ENCODE measurements at places on chromosomes 12 and 14.
A peak's percentile ranks its signal among the peaks of the same experiment; 100 is the strongest.

DNA sequence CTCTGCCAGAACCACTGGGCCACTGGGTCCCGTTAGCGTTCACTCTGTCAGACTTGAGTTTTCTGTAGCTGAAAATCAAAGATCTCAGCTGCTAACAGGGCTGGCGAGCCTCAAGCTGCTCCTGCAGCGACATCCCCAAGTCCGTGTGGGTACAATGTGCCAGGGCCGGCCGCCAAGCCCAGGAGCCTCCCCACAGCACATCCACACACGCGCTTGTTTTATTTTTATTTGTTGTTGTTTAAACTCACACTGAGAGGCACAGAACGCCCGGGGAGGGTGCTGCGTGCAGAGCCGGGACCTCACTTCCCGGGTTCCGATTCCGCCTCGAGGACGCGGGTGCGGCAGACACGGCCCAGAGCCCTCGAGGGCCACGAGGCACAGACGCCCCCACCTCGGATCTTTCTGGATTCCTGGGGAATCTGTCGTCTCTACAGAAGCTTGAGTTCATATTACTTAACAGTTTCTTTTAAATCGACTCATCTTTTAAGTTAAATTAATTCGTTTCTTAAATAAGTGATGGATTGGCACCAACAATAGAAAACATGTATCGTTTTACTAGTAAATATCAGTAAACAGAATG, 9.3 kb downstream of the GALNT9 start:
- DNase-seq: no peak

DNA sequence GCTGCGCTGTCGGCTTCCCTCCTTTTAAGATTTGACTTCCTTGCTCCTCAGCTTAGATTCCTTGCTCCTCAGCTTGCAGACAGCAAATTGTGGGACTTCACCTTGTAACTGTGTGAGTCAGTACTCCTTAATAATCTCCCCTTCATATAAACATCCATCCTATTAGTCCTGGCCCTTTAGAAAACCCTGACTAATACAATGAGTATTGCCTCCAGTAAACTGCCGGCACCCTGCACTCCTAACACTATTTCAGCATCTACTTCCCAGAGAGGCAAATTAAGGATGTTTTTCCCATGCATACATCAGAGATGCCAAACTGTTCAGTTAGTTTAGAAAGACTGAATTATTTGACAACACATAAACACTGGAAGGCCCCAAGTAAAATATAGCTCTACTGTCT, 611.3 kb upstream of the TMEM132C start:
- DNase-seq: no peak

DNA sequence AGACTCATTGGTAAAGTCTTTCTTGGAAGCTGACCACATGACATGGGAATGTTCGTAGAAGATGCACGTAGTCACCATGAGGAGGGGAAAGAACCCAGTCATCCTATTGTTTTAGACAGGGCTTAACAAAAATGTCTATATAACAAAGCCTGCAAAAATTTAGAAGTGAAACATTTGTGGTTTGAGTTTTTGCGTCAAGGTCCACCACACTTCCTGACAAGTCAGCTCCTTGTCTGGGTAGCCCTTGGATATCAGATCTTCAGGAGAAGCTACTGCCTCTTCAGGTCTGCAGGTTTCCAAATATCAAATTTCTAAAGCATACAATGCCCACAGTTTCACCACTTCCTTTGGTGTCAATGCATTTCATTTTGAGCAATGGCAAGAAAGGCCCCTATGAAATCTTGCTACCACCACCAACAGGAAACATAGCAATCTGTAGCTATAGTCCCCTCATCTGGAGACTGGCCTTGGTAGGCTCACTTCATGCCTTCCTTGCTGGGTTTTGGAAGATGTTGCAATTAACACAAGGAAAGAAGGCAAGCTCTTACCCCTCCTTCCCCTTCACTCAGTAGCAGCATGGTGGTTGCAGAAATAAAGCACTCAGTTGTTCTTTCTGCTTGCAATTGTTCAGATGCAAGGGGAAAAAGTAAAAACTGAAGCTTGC, 235.2 kb downstream of the PCNX1 start:
- no peak for DNase-seq

DNA sequence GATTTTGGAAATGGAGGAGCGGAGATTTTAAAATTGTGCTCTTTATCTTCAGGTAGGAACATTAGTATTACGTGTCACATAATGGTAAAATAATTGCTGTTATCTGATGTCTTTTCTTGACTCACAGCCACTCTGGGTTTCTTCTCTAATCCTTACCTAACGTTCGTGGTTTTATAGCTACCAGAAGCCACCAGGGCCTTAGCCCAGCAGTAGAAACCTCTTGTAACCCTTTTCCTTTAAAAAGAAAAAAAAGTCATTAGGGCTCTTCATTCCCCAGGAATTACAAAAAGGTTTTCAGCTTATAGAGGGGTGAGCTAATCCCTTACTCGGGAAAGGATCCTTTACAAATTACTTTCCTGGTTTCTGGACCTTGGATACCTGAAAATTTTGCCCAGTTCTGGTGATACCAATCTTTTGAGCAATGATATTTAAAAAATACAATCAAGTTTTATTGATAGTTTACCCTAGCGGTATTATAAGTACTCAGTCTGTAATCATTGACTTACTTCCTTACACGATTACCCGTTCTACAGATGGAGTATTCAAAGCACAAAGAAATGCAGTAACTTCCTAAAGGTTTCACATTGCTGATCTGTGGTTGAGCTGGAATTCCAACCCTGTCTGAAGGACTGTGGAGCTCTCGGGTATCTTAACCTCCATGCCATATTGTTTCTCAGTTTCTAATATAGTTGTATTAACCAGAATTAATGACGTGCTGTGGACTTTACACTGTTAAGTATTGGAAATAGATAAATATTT, 1.6 kb downstream of the GABARAPL1 start:
- no peak for DNase-seq

GRCh38 chr14:24986206-24986893, 63.6 kb downstream of the STXBP6 start:
- DNase-seq: peak; percentile 60

- DNase-seq: no peak
Observed at GRCh38 chr12:113598815-113599406, 127.2 kb upstream of the LHX5 start.

DNA sequence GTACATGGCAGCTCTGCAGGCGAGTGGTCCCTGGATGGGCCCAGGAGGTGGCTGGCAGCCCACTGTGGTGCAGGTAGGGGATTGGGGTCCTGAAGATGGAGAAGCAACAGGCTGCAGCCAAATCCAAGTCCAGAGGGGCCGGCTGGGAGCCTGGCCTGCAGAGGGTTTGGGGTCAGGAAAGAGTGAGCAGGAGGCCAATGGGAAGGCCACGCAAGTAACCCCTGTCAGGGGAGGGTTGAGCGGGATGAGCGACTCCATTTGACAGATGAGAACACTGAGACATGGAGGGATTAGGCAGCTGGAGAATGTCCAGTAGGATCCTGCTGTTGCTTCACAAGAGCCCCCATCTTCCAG, 136.0 kb downstream of the BCL11B start:
- DNase-seq: no peak

GRCh38 chr12:25052196-25052913, 103.5 kb upstream of the BCAT1 start:
- no peak for DNase-seq

DNA sequence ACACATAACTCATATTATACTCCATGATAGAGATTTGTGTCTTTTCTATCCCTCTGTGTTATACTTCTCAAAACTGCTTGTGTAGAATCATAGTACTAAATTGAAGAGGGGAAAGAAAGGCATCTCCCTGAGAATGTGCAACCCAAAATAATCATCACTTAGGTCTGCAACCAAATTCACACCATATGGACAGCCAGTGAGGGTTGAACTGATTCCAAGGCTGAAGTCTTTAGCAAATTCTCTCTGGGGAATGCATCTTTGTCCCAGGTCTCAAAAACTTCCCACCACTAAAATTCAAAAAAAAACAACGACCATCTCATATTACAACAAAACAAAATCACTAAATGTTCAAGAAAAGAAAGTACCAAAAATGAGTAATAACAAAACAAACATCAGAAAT, 11.0 kb downstream of the ZFC3H1 start:
- no peak for DNase-seq
